ENCODE measurements at places on chromosomes 2 and 18. TPM values are rescaled to one million over a fixed set of nuclear protein-coding genes. Genes with fewer than 3 reads are reported as not detected.

Gene RBM44
- total RNA-seq: 0.56 TPM

Gene GRP
- not detected for total RNA-seq

Gene SCTR
- not detected for total RNA-seq

Gene FOSL2
- total RNA-seq: 66.9 TPM

Gene STK25
- 49.9 TPM for total RNA-seq

Gene ESPNL
- 0.49 TPM for total RNA-seq

Gene TYW5
- total RNA-seq: 7.9 TPM

Gene MYL12A
- total RNA-seq: 219 TPM

Gene ACSL3
- 81.3 TPM for total RNA-seq

Gene PSD4
- 0.38 TPM for total RNA-seq

Gene CXCR1
- 0.85 TPM for total RNA-seq

Gene KCNK3
- 5.6 TPM for total RNA-seq

Gene ZSWIM2
- not detected for total RNA-seq

Gene PTPN18
- total RNA-seq: 24.1 TPM

Gene EFHD1
- total RNA-seq: 4.7 TPM

Gene HMSD
- total RNA-seq: 0.22 TPM

Gene DAW1
- total RNA-seq: 0.16 TPM

Gene ERFE
- total RNA-seq: 0.69 TPM

Gene AKAIN1
- not detected for total RNA-seq

Gene RAPGEF4
- total RNA-seq: 0.59 TPM

Gene PAX3
- 0.56 TPM for total RNA-seq

Gene CIB4
- not detected for total RNA-seq

Gene CRYBA2
- total RNA-seq: not detected

Gene C2orf66
- total RNA-seq: 0.47 TPM

Gene NXPH2
- 0.95 TPM for total RNA-seq

Gene GPAT2
- total RNA-seq: 0.44 TPM

Gene ASTL
- not detected for total RNA-seq

Gene FBLN7
- 2.2 TPM for total RNA-seq

Gene KANSL1L
- total RNA-seq: 32.9 TPM

Gene BOLL
- total RNA-seq: not detected

Gene GALNT5
- total RNA-seq: 11.0 TPM

Gene AFTPH
- total RNA-seq: 34.1 TPM

Gene CD226
- 0.32 TPM for total RNA-seq

Gene CNGA3
- 2.2 TPM for total RNA-seq

Gene KCNJ3
- 0.43 TPM for total RNA-seq

Gene LYPD6B
- 2.8 TPM for total RNA-seq

Gene SCN2A
- 14.3 TPM for total RNA-seq

Gene IL1RL1
- 0.11 TPM for total RNA-seq

Gene FAM237A
- total RNA-seq: not detected

Gene GPR45
- not detected for total RNA-seq

Gene CXCR2
- not detected for total RNA-seq

Gene TBR1
- 0.22 TPM for total RNA-seq

Gene NIFK
- total RNA-seq: 40.4 TPM

Gene GMCL1
- 8.1 TPM for total RNA-seq

Gene PTPRN
- 1.0 TPM for total RNA-seq

Gene MC2R
- 0.17 TPM for total RNA-seq

Gene SULT1C2
- 9.4 TPM for total RNA-seq

Gene OTOS
- total RNA-seq: not detected

Gene POTEF
- 0.41 TPM for total RNA-seq

Gene ZC3H15
- 91.3 TPM for total RNA-seq

Measured in motor neuron (in vitro differentiated cells).